Activated CD4-positive, alpha-beta T cell treated with anti-CD3 and anti-CD28 coated beads for 4 hours (primary cell): ENCODE measurements at places on chromosomes 16 and 17.

GRCh38 chr16:70433458-70434103 lies 5.3 kb downstream of the ST3GAL2 start:
- DNase-seq = no peak

GRCh38 chr17:79948945-79949655 lies 86.6 kb downstream of the TBC1D16 start:
- DNase-seq = no peak

DNA sequence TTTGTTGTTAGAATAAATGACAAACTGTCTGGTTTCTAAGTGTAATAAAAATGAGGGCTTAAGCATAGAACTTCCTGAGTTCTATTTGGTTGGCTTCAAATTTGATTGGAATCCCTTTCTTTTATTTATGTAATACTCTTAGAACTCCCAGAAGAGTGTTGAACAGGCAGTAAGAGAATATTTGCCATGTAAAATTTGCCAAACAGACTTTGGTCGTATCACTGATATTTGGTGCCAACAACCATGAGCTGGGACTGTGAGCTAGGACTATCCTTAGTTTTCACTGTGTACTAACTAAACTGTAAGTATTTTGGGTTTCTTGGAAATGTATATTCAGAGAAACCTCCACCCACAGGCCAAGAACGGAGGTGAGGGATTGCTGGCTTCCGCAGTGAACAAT lies 971.2 kb upstream of the SOX9 start:
- DNase-seq = no peak

DNA sequence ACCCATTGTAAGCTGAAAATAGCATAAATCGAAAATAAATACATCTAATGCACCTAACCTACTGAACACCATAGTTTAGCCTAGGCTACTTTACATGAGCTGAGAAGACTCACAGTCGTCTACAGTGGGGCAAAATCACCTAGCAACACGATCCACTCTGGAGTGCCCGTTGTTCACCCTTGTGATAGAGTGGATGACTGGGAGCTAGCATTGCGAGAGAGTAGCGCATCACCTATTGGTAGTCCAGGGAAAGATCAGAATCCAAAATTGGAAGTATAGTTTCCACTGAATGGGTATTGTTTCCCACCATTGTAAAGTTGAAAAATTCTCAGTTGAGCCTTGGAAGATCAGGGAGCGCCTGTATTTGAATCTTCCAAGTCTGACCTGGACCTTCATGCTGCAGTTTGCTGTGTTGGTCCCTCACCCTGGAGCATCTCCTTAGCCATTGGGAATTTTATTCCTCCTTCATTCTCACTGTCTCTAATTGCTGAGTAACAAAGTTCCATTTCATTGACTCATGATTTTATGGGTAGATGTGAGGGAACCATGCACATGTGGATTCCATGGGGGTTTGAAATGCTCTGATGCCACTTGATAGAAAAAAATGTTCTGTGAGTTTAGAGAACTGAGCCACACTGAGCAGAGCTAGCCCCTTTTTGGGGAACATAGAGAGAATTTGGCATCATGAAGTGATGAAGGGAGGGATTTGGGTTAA lies 19.6 kb downstream of the AKAP1 start:
- no peak for DNase-seq

GRCh38 chr17:45335721-45336120 lies 18.9 kb upstream of the MAP3K14 start:
- DNase-seq = no peak

- no peak for DNase-seq
Observed at GRCh38 chr17:49450735-49451134, 36.1 kb upstream of the PHB1 start.

DNA sequence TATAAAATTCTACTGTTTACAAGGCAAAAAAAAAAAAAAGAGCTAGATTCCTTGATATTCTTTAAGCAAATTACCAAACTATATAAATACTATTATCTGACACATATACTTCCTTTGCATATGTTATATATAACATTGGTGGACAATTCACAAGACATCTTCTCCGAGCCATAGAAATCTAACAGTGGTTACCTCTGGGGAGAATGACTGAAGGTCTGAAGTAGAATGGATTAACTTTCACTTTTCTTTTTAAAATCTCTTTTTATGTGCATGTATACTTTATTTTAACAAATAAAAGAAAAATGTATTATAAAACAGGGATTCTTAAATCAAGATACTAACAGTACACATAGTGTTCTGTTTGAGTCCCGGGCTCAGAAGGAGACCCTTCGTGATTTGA lies 131.0 kb downstream of the MRTFB start:
- no peak for DNase-seq

- peak; percentile 49 for DNase-seq
Observed at GRCh38 chr17:47203984-47204721, 5.0 kb upstream of the MYL4 start.

- DNase-seq = no peak
Observed at GRCh38 chr17:75308732-75309629, 19.7 kb upstream of the SLC25A19 start.

- DNase-seq = no peak
Observed at GRCh38 chr17:59751955-59752413, 44.5 kb downstream of the VMP1 start.

GRCh38 chr16:78407191-78407590 lies 307.7 kb downstream of the WWOX start:
- DNase-seq = no peak

GRCh38 chr17:37642681-37643080 lies 565 bp downstream of the DDX52 start:
- no peak for DNase-seq

DNA sequence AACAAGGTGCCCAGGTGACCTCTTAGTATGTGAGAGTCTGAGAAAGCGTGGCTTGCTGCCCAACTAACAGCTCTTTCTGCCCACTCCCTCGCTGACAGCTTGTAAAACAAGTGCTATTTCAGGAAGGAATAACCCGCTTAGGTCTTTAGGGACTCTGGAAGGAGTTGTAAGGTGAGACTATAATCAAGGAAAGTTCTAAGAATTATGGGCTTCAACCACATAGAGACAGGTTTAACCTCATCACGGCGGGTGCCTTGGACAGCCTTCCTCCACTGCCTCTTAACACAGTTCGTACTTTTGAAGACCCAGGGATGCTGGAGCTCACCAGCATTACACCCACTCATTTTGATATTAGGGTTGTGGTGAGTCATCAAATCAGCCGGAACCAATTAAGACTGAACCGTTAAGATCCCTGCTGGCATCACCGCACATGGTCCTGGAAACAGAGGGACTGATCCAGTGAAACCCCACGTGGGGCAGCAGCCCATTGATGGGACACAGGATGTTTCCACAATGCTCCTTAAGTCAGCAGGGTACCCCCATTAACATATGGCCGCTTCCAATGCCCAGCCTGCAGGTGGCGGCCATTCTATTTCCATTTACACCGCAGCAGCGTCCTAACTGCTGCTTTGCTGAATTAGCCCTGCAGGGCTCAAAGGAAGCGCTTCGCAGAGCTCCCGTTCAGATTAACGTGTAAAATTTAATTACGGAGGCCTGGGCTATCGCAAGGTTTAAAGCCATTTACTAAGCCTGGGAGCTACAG lies 176.6 kb upstream of the SDK2 start:
- DNase-seq = no peak

- DNase-seq = no peak
Observed at GRCh38 chr17:8142158-8142886, 9.9 kb downstream of the PER1 start.

- no peak for DNase-seq
Observed at GRCh38 chr17:38451030-38451839, 23.0 kb downstream of the ARHGAP23 start.

DNA sequence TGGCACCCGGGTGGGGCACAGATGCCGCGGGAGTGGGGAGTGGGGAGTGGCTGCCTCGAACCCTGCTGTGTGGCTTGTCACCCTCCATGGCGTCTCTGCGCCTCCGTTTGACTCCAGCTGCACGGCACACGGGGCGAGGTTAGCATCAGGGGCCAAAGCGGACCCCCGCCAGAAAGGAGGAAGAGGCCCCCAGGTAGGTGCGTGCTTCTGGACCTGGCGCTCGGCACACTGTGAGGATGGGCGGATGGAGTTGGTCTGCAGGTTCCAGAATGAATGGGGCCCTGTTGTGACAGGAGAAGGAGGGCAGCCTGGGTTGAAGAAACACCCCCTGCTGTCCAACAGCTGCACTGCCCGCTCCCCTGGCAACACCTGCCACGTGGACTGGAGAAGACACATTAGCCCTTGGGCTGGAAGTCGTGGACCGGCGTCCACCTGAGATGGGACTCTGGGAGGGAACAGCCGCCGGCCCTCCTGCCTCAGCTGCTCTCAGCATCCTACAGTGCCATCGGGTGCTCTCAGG lies 9.4 kb upstream of the FASN start:
- no peak for DNase-seq

- no peak for DNase-seq
Observed at GRCh38 chr16:30570636-30571444, 674 bp downstream of the ZNF688 start.

- DNase-seq = no peak
Observed at GRCh38 chr16:83915081-83915480, 16.2 kb downstream of the MLYCD start.

DNA sequence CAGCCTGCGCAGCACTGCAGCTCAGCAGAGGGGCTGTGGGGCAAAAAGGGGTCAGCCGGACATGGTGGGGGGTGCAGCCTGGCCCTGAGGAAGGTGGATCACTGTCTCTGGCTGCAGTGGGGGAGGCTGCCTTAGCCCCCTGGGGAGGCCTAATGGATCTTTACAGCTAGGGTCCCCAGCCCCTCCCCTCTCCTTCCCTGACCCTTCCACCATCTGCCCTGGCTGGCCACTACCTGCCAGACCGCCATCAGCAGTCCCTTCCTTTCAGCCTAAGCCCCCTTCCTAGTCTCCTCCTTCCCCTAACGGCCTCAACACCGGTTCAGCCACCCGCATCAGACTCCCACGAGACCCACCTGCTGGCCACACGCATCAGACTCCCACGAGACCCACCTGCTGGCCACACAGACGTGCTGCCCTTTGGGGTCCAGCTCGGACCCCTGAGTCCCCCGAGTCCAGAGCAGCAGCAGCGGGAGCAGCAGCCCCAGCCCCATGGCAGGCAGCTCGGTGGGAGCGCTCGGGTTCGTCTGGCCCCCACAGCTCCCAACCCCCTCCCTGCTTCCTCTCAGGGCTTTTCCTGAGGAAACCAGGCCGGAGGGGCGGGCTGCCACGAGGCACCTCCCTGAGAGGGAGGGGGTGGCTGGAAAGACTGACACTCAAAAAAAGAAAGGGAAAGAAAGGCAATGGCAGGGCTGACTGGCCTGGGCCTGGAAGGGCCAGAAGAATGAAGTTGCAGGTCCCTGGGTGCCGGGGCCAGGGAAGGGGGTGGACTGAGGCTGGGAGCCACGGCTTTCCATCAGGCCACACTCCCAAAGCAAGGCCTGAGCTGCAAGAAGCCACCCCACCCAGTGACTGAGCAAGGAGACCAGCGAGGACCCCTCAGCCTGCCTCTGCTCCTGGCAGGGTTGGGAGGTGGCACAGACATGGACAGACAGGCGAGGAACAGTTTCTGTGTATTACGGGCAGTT lies at the start of gene SCARF1:
SCARF1 (minus strand) TSS at position 526 of the 965 bp plus-strand sequence; CDS start at position 491, 35 bp downstream.
- DNase-seq = no peak

- DNase-seq = no peak
Observed at GRCh38 chr16:83802554-83803205, 5.1 kb upstream of the HSBP1 start.

DNA sequence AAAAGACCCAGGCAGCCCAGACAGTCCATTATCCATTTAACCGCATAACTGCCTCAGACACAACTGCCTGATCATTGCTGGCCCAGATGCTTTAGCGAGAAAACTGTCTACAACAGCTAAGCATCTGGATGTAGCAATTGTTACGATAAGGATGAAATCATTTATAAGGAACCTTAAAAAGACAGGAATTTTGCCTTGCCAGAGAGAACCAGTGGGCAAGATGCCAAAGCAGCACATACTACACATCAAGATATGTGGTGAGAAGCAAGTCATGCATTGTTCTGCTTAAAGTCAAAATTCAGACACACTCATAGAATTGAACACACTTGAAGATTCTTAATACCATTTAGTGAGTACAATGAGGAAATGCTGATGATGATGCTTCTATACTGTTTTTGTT lies 1525.3 kb downstream of the CDH8 start:
- no peak for DNase-seq

GRCh38 chr17:82961366-82962162 lies 117.8 kb upstream of the METRNL start:
- no peak for DNase-seq

GRCh38 chr16:1082266-1082951 lies 9.9 kb downstream of the SSTR5 start:
- DNase-seq = no peak

DNA sequence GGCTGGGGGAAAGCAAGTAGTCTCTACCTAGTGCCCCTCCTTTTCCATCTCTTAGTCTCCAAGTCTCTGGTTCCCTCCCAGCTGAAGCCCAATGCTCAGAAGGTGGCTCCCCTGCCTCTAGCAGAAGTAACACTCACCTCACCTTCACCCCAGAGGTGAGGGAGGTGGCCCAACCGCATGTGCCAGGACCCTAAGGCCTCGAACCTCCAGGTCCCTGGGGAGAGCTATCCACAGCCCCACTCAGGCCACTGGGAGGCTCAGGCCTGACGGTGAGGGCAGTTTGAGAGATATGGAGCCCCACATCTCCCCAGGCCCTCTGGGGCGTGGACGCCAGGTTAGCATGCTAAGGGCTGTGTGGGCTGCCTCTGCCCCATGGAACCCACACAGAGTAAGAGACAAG lies 5.8 kb downstream of the CBLN1 start:
- no peak for DNase-seq

- no peak for DNase-seq
Observed at GRCh38 chr17:603406-604114, 111.1 kb downstream of the VPS53 start.

DNA sequence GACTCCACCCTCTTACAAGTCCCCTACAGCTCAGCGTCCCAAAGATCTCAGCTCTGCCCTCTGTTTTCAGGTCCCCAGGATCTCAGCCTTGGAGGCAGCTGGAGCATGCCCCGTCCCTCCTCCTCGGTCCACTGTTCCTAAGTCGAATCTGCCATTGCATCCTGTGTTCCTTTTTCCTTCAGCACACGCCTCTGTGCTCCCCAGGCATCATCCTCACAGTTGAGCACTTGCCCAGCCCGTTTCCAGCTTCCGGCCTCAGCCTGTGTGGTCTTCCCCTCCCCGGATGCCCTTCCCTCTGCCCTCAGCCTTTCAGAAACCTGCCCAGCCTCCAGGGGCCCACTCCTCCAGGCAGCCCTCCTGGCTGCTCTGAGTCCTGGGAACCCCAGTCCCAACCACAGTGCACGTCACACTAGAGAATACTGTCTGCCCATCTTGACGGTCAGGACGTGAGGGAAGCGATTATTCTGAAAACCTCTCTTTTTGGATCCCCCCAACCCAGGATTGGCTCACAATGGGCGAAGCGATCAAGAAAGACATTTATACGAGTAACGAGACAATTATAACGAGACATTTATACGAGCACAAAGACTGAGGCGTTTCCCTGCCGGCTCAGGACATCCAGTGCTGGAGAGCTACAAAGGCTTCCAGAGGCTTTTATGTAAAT lies 41.4 kb downstream of the RPH3AL start:
- no peak for DNase-seq
